Activated B cell treated with CpG ODN at 0.5 μM for 24 hours (primary cell): ENCODE measurements at places on chromosomes 5 and 9.

DNA sequence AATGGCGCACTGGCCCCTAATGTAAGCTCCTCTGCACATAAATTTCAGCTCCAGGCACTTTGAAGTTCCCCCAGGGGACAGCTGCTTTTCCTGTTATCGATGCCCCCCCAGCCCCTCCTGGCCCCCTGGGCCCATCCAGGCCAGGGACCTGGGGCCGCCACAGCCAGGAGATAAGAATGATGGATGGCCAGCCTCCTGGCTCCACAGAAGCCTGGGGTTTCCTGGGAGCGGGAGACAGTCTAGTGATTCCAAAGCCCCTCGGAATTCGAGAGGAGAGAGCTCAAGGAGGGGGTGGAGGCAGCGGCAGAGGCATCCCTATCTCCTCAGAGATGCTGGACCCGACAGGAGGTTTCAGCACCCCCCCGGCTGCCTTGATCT lies 98.4 kb upstream of the HAND1 start:
- DNase-seq, result no peak

- DNase-seq, result no peak
Observed at GRCh38 chr9:137276473-137277328, 825 bp upstream of the TOR4A start.

- DNase-seq, result no peak
Observed at GRCh38 chr9:69609156-69609555, 63.0 kb downstream of the APBA1 start.

DNA sequence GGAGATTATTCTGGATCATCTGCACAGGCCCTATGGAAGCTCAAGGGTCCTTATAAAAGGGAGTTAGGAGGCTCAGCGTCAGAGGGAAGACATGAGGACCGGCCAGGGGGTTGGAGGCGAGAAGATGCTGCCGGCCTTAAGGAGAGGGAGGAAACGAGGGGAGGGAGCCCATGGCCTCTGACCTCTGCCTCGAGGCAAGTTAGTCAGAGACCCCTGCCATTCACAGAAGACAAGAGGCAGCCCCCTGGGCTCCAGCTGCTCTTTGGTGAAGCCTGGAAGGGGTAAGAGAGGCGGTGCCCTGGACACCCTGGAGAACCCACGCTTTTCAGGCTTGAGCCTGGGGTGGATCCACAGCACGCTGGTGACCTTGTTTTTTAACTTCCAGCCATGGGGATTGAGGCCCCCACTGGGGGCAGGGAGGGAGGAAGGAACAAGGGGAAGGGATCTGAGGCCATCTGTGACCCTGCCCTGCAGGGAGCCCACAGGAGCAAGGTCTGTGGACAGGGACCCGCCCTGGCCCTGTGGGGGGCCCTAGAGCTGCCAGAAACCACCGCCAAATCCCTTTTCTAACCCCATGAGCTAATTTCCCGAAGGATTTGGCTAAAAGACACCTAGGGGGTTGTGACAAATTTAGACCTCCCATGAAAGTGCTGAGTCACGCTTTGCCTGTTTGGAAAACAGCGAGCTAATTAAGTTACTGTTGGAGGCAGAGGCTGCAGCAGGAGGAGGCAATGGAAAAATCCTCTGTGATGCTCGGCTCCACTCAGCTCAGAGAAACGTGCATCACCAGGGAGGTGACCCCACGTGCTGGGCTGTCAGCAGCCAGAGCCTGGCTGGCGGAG lies 49.7 kb downstream of the OLFM1 start:
- no peak for DNase-seq

GRCh38 chr5:55936100-55936693 lies 58.6 kb downstream of the IL6ST start:
- peak; percentile 56 for DNase-seq

GRCh38 chr5:141779503-141779973 lies 97.5 kb upstream of the ARAP3 start:
- DNase-seq, result no peak

GRCh38 chr5:140631831-140632365 lies 1.1 kb downstream of the CD14 start:
- DNase-seq, result no peak

GRCh38 chr9:129305246-129305645 lies 127.2 kb upstream of the IER5L start:
- DNase-seq, result no peak

GRCh38 chr5:129917224-129917623 lies 13.0 kb downstream of the CHSY3 start:
- DNase-seq, result no peak

- DNase-seq, result no peak
Observed at GRCh38 chr9:137218754-137219271, 3.2 kb downstream of the RNF208 start.

DNA sequence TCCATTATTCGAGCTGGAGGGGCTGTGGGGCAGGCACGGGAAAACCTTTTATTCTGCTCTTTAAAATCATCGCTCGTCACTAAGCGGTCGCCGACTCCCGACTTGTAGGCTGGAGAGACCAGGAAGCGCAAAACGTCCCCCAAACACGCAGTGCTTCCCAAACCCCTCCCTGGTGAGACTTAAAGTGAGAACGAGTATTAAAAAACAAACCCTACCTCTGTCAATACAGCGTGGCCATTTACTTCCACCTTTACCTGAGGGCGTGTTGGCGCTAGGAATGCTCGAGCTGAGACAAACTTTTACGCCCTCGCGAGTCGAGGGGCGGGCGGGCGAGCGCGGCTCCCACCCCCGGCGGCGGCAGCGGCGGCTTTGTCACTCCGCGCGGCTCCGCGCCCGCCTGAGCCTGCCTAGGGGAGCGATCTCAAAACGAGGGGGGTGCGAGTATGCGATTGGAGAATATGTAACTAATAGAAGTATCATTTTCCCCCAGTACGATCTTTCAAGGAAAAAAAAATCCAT lies at the start of gene NR2F1-AS1:
Gene NR2F1-AS1 (minus strand): TSS at position 293 of the 519 bp plus-strand sequence.
- DNase-seq, result no peak

DNA sequence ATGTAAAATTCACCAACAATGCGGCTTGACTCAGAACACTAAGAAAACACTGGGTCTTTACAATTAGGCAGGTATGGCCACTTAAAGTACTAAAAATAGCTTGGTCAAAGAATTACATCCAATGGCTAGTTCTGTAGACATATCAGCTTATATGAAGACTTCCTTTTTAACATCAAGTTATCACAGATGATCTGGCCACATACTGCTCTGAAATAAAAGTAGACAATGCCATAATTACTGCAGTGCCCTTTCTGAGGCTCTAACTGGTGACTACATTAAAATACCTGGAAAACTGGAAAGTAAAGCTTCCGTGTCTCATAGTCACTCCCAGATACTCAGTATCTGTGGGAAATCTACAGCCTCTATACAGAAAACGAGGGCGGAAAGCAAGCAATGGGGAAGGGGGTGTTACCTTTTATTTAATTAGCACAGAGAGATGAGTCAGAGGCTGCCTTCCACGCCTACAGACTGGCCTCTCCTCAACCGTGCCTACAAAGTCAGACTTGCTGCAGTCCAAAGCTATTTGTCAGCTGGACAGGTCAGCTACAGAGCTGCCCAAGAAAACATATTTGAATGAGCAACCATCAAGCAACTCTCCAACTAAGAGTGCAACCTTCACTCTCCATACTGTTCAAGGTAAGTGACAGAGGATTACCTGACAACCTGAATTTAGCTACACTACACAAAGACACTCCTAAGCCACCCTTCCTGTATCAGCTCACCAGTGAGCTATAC lies 8.7 kb downstream of the SERINC5 start:
- DNase-seq, result no peak

DNA sequence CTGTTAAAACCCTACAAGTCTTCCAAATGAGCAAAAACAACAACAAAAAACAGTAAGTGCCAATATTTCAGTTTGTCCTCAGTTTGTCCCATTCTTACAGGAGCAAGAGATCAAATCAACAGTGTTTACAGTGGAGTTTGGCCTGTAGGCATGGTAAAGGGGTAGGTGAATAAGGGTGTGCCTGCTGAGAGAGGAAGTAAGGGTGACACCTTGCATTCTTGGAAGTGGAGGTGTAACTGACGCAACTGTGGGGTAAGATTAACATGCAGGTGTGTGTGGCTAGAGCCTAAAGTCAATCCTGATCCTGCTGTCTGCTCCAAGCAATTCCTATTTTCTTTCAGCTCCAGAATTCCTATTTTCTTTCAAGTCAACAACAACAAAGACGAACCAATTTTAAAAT lies 43.4 kb downstream of the PFDN1 start:
- DNase-seq, result no peak

GRCh38 chr5:52708463-52708862 lies 79.3 kb upstream of the ITGA1 start:
- DNase-seq, result no peak

DNA sequence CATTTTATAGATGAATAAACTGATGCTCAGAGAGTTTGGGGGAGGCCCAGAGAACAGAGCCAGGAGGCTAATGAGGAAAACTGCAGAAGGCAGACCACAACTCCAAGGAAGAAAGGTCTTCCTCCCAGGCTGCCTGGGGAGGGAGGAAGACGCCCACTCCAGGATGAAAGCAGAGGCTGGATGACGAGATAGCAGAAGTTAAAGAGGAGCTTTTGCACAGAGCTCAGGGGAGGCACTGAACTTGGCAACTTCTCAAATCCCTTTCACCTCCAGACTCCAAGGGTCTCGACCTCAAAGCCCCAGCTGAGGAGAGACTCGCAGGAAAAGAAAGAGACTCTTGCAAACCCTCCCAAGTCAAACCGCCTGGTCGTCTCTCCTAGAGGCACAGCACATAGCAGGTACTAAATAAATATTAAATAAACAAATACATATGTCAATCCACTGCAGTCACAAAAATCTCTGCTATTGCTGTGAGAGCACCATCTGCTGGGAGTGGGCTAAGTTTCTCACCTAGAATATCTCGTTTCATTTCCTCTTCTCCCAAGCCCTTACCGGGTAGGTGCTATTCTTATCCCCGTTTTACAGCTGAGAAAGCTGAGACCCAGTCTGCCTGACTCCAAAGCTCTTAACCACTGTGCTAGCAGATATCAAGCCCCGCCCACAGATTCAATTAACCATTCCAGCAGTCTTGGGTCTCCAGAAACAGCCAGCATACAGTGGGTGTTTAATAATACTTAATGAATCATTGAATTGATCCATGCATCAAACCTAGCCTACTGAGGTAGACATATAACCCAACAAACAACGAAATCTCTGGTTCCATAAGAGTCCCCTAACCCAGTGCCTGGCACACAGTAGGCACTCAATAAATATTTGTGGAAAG lies 97.8 kb upstream of the HAND1 start:
- DNase-seq, result no peak

GRCh38 chr9:35562895-35563780 lies 41.9 kb upstream of the TESK1 start:
- DNase-seq, result no peak

DNA sequence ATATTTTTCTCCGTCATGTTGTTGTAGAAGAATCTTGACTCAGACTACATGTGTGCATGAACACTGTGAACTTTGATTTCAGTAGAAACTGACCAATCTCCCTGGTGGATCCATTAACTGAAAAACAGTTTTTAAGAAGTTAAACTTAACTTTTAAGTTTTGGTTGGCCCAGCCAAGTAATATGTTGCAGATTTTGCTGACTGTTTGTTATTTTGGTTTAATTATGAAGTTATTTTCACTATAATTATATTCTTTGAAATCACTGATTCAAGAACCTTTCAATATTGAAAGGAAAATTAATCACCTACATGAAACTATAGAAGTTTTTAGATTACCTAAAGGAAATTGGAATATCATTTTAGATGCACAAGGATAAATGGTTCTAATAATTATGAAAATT lies 373.6 kb upstream of the COX7C start:
- no peak for DNase-seq

- no peak for DNase-seq
Observed at GRCh38 chr9:4424891-4425290, 65.4 kb upstream of the SLC1A1 start.

GRCh38 chr5:103706939-103707682 lies 144.5 kb upstream of the NUDT12 start:
- no peak for DNase-seq

DNA sequence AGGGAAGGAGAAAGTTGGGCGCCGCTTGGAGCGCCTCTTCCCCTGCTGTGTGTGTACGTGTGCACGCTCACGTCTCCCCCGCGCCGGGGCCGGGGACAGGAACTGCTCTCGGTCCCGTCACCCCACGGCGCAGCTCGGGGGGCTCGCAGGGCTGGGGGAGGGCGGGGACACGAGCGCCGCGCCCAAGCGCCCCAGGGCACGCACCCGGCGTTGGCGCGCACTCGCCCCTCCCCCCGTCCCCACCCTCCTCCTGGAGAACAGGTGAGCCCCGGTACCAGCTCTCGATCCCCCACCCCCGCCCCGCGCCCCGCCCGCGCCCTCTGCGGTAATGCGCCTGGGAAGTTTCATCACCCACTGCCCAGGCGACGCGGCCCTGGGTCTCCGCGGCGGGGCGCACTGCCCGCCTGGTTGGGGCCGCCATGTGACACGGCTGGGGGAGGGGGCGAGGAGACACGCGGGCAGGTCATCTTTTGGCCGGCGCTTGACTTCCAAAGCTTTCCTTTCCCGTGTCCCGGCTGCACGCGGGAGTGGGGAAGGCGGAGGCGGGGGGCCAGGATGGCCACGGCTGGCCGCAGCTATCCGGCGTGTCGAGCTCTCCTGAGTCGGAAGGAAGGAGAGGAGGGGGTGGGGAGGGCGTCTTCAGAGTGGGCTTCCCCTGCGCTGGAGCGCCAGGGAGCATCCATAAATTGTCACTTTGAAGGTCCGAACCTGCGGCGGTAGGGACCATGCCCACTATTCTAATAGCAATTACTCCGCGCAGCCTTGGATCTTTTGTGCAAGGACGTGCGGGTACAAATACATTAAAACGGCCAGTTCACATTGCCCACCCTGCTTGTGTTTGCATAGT lies 1.5 kb upstream of the STC2 start:
- DNase-seq, result no peak

- DNase-seq, result no peak
Observed at GRCh38 chr5:66643387-66643786, 47.2 kb downstream of the MAST4 start.

GRCh38 chr5:129398026-129398678 lies 61.9 kb upstream of the ADAMTS19 start:
- DNase-seq, result no peak

DNA sequence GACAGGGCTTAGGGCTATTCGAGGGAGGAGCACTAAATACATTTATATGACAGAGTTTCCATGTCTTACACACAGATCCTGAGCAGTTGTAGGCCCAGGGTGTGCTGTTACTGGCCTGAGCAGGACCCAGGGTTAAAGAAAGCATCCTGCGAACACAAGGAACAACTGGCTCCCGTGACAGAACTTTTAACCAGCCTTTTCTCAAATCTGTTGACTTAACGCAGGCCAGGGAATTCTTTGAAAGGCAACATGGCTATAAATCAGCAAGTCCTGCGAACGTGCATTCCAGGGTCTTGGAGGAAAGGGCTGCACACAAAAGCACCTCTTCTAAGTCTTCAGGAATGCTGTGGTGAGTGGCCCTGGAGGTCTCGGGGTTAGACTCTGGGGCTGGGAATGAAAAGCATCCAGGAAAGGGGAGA lies 45.2 kb upstream of the ANKRD55 start:
- no peak for DNase-seq

- no peak for DNase-seq
Observed at GRCh38 chr5:158725297-158725851, 374.3 kb downstream of the EBF1 start.

- no peak for DNase-seq
Observed at GRCh38 chr9:124270504-124271335, 13.0 kb downstream of the NEK6 start.
